ENCODE measurements at places on chromosomes 5 and 9. TPM values are rescaled to one million over a fixed set of nuclear protein-coding genes. Genes with fewer than 3 reads are reported as not detected.

MEGF10 gene
- 0.16 TPM for total RNA-seq

WNK2 gene
- not detected for total RNA-seq

ARHGAP26 gene
- total RNA-seq = 9.7 TPM

TCF7 gene
- total RNA-seq = 0.31 TPM

CNTNAP3 gene
- total RNA-seq = 18.5 TPM

FOXD4L6 gene
- not detected for total RNA-seq

F12 gene
- 1.3 TPM for total RNA-seq

PHF24 gene
- total RNA-seq = not detected

PCDHA2 gene
- 0.06 TPM for total RNA-seq

BAAT gene
- under 0.01 TPM for total RNA-seq

SPATA31D3 gene
- not detected for total RNA-seq

PLCXD3 gene
- total RNA-seq = 0.19 TPM

PCDHGA4 gene
- total RNA-seq = 1.3 TPM

RASGEF1C gene
- total RNA-seq = not detected

PCDH12 gene
- total RNA-seq = 22.0 TPM

OMD gene
- total RNA-seq = not detected

LCN1 gene
- not detected for total RNA-seq

GLT6D1 gene
- total RNA-seq = not detected

DNAH5 gene
- total RNA-seq = 0.82 TPM

LECT2 gene
- not detected for total RNA-seq

IL5 gene
- total RNA-seq = not detected

PLPP6 gene
- total RNA-seq = 6.7 TPM

POU5F2 gene
- 0.49 TPM for total RNA-seq

CDKN2B gene
- 3.1 TPM for total RNA-seq

Data from bladder microvascular endothelial cell (primary cell).